ENCODE measurements at places on chromosomes 1 and 21.

DNA sequence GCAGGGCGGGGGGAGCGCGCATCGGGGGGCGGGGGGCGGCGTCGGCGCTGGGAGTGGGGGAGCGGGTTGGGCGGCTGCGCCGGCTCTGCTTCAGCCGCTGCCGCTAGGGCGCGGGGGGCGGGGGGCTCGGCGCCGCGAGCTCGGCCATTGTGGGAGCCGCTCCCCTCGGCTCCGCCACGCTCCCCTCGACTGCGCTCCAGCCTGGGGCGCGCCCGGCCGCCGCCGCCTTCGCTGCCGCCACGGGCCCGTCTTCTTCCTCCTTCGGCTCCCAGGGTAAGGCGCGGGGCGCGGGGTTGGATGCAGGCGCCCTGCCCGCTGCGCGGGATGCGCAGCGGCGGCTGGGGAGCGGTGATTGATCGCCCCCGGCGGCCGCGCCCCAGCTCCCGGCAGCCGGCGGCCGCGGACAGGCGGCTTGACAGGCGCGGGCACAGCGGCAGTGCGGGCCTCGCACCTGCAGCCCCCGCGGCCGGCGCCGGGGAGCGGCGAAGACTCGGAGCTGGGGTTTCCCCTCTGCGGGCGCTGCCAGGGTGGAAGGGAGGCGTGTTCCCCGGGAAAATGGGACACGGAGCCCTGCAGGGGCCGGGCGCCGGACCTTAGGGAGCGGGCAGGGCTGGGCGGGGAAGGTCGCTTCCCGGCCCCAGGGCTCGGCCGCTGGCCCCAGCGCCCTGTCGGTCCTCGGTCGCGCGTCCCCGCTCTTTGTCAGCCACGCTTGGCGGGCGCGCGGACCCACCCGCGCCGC lies 55.3 kb downstream of the NDUFS5 start:
- no peak for DNase-seq

DNA sequence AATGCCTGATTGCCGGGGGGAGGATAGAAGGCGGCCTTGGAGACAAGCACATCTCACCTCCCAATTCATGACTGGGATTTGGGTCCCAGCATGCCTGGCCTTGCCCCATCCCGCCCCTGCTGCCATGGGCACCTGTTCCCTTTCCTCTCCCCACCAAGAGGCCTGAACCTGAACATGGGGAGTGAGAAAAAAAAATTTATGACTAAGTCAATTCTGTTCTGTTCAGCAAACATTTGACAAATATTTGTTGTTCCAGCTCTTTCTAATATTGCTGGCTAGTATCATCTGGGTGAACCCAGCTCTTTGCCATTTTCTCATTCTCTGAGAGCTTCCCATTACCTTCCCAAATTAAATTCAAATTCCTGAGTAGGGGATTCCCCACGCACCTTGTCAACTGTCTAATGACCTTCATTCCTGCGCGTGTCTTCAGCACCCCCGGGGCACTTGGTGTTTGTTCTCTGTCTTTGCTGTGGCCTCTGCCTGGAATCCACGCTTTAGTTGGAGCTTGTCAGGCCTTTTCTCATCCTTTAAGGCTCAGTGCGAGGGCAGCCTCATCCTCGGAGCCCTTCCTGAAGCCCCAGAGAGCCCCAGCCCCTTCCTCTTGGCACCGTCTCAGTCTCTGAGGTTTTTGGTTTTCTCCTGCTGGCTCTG lies 42.8 kb downstream of the ARHGEF10L start:
- DNase-seq: no peak

- DNase-seq: no peak
Measured at GRCh38 chr21:37557261-37557950, 190.8 kb downstream of the DYRK1A start.

- no peak for DNase-seq
Measured at GRCh38 chr21:34284666-34285065, 79.1 kb upstream of the KCNE2 start.

DNA sequence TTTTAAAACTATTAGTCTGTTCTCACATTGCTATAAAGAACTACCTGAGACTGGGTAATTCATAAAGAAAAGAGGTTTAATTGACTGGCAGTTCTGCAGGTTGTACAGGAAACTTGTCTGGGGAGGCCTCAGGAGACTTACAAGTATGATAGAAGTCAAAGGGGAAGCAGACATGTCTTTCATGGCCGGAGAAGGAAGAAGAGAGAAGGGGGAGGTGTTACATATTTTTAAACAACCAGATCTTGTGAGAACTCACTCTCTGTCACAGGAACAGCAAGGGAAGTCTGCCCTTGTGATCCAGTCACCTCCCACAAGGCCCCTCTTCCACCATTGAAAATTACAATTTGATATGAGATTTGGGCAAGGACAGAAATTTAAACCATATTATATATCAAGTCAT lies 55.9 kb downstream of the CLIC4 start:
- no peak for DNase-seq

- no peak for DNase-seq
Measured at GRCh38 chr1:26364956-26365355, 7.6 kb downstream of the ZNF683 start.

DNA sequence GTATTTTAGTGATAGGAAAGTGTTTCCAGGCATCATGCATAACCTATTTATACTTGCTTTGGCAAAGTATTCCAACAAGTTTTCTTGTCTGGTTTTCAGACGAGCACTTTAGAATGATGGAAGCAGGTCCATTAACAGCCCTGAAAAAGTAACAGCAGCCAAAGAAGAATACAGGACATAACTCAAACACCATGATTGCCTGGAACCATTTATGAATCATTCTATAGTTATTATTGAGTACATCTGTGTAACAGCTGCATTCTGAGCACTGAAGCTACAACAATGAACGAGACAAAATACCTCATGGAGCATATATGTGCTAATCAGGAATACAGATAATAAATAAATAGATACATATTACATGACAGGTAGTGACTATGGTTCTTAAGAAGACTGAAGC lies 12.6 kb downstream of the IL10RB start:
- no peak for DNase-seq

GRCh38 chr1:70528590-70529333 lies 117.7 kb downstream of the CTH start:
- no peak for DNase-seq

GRCh38 chr1:99218999-99219398 lies 45.3 kb upstream of the PLPPR4 start:
- no peak for DNase-seq

DNA sequence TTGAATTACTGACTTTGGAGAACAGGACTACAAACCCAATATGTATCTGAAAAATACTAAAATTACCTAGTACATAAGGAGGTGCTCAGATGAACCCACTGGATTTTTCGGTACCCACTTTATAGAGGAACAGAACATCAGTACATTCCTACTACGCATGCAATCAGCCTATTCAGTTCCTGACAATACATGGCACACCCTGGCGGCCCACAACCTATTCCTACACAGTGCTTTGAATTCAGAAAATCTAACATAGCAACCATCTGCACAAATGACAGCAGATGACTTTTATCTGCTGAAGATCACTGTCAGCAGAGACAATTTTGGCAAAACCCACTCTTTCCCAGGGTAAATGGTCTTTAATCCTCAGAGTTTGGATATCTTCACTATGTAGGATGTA lies 257.1 kb upstream of the GREM2 start:
- DNase-seq: no peak

DNA sequence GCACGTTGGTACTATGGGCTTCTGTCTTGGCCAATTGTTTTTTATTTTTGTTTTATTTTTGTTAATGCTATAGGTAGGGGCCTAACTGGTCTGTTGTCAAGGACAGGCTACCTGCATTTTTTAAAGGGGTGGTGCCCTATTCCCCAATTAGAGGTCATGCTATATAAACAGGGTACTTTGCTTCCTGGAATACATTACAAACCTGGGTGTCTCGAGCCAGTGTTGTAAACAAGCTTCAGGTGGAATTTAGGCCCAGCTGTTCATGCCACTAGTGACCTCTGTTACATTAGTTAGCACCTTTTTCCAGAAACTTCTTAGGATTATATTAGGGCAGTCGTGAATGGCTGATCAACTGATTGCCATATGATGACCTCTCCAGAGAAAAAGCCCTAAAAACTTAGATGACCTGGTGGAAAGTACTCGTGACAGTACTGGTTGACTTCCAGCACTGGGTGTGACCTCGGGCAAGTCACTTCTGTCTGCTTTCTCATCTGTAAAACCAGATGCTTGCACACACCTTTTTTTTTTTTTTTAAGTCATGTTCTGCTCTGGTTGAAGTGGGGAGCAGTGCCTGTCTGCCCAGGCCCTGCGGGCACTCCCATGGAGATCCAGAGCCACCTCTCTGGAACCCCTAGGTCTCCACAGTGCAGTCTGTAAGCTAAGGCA lies 46.5 kb downstream of the ELK4 start:
- no peak for DNase-seq

DNA sequence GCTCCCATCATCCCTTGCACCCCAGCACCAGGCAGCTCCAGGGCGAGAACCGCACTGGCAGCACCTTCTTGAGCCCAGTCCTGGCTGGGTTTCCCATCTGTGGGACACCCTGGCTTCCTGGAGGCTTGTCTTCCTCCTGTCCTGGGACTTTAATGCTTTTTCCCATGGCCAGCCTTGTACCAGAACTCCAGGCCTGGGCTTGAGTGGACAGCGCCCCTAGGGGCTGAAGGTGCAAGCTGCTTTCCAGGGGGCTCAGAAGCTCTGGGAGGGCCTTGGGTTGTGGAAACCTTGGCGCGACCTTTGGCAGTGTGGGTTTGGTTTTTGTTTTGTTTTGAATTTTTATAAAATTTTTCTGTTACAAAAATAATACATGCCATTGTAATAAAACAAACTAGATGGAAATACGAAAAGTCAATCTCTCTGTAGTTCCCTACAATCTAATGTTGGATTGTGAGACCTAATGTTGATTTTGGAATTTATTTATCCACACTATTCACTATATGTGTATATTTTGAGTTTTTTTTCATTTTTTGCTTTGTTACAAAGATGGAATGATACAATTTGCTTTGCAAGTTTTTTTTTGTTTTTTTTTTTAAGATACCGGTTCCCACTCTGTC lies 33.8 kb upstream of the RPL11 start:
- DNase-seq: peak; percentile 34

- no peak for DNase-seq
Measured at GRCh38 chr1:15472587-15472986, 3.3 kb upstream of the CELA2B start.

DNA sequence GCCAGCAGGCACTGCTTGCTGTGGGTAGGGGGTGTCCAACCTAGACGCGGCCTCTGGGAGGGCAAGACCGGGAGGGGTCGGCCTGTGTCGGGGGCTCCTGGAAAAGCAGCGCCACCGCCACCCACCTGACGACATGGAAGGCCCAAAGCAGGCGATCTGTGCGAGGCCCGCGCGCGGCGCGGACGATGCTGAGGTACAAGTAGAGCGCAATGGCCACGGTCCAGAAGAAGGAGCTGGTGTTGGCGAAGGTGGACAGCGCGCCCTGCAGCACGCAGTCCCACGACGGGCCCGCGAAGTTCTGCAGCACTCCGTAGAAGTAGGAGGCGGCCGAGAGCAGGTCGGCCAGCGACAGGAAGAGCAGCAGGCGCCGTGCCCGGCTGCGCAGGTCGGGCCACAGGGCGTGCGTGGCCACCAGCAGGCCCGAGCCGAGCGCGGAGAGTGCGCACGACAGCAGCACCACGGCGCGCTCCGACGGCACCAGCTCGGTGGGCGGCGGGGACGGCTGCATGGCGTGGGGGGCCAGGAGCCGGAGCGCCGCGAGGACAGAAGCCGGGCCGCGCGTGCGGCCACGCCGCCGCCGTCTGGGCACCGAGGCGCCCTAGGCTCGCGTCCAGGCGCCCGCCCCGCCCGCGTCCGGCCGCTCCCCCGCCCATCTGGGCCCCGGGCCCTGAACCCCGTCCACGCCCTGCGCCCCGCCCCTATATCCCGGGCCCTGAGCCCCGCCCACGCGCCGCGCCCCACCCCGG lies at the start of gene GPR157:
Gene GPR157 (minus strand): TSS at position 583 of the 746 bp plus-strand sequence. CDS start 75 bp downstream, at position 508.
- DNase-seq: peak; percentile 70

DNA sequence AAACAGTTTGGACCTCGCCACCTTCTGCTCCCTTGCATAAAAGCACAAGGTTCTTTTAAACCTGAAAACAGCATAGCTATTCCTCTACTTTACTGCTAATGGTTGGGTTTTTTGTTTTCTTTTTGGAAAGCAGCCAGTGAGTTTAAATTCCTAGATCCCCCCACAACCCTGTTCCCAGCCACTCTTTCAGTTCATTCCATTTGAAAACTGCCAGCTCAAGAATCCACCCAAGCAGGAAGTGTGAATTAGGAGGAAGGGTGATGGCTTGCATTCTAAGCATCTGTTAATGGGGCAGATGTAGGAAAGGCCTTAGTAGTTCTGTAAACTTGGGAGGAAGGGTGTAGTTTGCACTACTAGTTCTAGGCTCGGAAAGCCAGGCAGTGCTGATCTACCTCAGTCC lies 172.9 kb upstream of the HOOK1 start:
- no peak for DNase-seq

- DNase-seq: no peak
Measured at GRCh38 chr21:38351176-38351959, 94.6 kb downstream of the KCNJ15 start.

- DNase-seq: no peak
Measured at GRCh38 chr1:23694371-23694770, 2.8 kb downstream of the RPL11 start.

GRCh38 chr21:23968722-23969647 lies 1638.3 kb downstream of the MRPL39 start:
- DNase-seq: peak; percentile 35

DNA sequence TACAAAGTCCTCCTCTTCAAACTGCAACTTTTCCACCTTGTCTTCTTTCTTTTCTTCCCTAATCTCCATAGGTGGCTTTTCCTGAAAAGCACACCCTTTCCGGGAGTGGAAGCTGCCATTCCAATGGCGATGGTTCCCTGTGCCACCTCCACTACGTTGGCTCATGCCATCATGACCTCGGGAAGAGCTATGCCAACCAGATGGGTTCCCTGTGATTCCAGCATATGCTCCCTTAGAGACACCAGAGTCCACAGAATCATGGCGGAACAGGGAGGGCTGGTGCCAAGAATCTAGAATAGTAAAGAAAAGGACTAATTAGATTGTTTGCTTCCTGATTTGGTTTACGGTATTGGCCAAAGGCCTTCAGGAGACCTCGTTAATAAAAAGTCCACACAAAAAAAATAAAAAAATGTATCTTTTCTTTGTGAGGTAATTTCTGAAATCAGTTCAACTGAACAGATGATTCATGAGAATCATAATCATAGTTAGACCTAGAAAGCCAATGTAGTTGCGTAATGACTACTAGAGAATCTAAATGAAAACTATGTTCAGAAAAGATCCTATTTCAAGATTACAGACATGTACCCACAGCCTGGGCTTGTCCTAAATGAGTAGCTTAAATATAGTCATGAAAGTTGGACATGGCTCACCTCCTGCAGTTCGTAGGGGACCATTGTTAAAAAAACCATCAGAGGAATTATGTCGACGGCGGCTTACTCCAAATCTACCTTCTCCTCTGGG lies 30.9 kb upstream of the CCDC17 start:
- DNase-seq: no peak

- DNase-seq: no peak
Measured at GRCh38 chr1:214660190-214660589, 57.2 kb downstream of the CENPF start.

DNA sequence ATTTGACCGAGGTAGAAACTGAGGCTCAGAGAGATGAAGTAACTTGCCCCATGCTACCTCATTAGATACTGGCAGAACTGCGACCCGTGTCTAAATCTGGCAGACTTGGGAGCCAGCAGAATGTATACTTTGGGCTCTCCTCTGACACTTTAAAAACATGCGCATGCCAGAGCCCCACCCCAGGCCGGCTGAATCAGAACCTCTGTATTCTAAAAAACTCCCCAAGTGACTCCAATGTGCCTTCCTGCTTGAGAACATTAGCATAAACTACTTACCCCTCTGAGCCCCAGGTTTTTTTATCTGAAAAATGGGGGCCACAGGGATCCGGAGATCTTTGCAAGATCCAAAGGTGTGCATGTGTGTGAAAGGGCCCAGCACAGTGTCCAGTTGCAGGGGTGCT lies 344.7 kb upstream of the USP24 start:
- DNase-seq: no peak

GRCh38 chr1:197173571-197174507 lies 27.4 kb upstream of the ASPM start:
- DNase-seq: no peak

All from stimulated activated CD4-positive, alpha-beta T cell treated with anti-CD3 and anti-CD28 coated beads, Interleukin-1b, Interleukin-23, amount 100 ng/mL, for 24 hours (primary cell).